ENCODE measurements at places on chromosomes 4 and X. TPM values are rescaled to one million over a fixed set of nuclear protein-coding genes. Genes with fewer than 3 reads are reported as not detected.
A peak's percentile ranks its signal among the peaks of the same experiment; 100 is the strongest.

DNA sequence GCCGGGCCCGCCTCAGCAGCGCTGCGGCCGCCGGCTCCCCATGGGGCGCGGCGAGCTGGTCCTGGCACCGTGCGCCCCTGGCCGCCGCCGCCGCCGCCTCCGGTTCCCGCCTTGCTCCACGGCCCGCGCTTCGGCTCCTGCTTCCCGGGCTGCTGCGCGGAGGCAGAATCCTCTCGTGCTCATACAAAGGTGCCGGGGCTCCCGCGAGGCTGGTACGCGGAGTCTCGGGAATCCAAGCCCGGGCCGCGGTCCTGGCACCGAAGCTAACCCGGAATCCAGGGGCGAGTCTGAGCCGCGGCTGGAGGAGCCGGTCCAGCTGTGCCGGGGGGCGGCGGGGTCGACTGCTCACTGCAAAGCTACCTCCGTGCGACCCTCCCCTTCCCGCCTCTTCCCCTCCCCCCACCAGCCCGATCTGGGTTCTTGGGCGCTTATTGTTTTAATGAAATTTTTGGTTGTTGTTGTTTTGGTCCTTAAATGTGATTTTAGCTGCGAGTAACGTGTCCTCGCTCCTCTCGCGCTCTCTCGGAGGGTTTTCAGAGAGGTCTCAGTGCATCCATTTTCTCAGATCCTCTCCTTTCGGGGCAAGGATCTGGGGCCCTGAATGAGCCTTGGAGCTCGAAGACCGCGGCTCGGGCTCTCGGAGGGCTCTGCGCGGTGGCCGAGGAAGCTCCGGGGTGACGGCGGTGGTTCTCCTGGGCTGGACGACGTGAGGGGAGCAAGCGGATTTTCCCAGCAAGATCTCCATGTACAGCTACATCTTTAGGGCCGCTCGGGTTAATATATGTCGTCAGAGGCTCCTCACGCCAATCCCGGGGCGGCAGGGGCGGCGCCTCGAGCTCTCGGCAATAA lies at the start of gene HAND2:
Gene HAND2, minus strand, starts transcription at position 753 of the 849 bp plus-strand sequence. CDS start 940 bp downstream, outside the sequence.
- no peak for DNase-seq

DNA sequence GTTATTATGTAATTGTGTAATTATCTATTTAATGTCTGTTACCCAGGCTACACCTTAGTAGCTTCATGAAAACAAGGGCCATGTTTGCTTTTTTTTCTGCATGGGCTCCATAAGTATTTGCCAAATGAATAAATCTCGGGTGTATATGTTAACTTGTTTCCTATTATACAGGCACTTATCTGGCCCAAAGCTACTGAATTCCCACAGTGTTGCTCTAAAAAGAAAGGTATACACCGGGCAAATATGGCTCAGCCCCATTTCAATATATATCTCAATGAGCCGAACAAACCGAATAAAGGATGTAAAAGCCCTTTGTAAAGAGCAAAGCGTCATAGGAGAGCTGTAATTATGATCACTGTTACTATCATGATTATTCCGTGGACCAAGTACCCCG lies 767 bp downstream of the PAQR3 start:
- no peak for DNase-seq

Gene RGN
- total RNA-seq = not detected

Gene MAMLD1
- 0.91 TPM for total RNA-seq

GRCh38 chrX:135463937-135464336 lies 42.2 kb downstream of the SMIM10L2A start:
- DNase-seq = no peak

GRCh38 chrX:120429776-120430540 lies 39.1 kb downstream of the LAMP2 start:
- DNase-seq = no peak

DNA sequence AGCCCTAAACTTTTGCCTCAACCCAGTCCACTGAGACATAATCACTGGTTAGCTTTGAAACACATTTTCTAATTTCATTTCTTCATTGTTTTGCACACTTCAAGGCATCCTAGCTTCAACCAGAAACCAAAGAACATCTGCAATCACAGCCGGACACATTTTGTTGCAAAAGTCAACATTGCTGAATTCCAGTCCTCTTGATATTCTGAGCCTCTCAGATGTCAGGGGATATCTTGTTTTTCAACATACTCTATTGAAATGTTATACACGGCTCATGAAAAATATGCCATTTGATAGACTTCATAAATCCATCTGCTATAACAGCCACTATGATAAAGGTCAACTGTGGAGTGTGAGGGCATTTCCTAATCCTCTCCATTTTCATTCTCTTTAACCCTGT lies 241.6 kb upstream of the PUDP start:
- no peak for DNase-seq

DNA sequence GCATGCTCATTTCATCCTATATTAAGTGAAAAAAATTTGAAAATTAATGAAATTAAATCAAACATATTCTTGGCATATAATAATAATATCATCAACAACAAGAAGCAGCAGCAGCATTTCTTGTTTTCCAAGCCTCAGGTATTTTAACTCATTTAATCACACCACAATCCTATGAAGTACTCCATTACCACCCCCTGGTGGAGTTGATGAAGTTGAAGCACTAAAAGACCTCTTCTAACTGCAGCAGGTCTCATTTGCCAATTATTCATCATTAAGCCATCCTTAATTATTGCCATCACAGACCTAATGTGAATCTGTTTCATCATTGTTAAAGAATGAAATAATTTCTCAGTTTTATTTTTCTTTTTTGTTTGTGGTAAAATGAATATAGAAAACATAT lies 801.4 kb upstream of the GRID2 start:
- no peak for DNase-seq

Gene COX7B2
- not detected for total RNA-seq

Gene ELOVL6
- total RNA-seq = 8.4 TPM

Gene KLHL4
- not detected for total RNA-seq

Gene DAPP1
- 37.9 TPM for total RNA-seq

GRCh38 chr4:164824581-164824980 lies 52.4 kb upstream of the APELA start:
- no peak for DNase-seq

Gene CC2D2A
- total RNA-seq = not detected

Gene ATP7A
- total RNA-seq = 7.0 TPM

- DNase-seq = peak; percentile 5
Observed at GRCh38 chr4:7324651-7325121, 110.0 kb downstream of the PSAPL1 start.

Gene GAK
- total RNA-seq = 98.9 TPM

GRCh38 chrX:115017455-115017854 lies at the start of gene IL13RA2:
Gene IL13RA2 (minus strand): TSS chrX:115017616. CDS start chrX:115017269, 347 bp downstream.
- DNase-seq = no peak

- no peak for DNase-seq
Observed at GRCh38 chr4:99876946-99877345, 17.3 kb downstream of the LAMTOR3 start.

- peak; percentile 23 for DNase-seq
Observed at GRCh38 chrX:150587585-150588503, 19.4 kb downstream of the MTM1 start.

Gene SORBS2
- total RNA-seq = not detected

GRCh38 chr4:174365018-174365587 lies 81.4 kb downstream of the CEP44 start:
- no peak for DNase-seq

GRCh38 chrX:1794586-1794985 lies 179.7 kb downstream of the ASMT start:
- DNase-seq = no peak

Gene NDST3
- not detected for total RNA-seq

Gene SPATA4
- total RNA-seq = not detected

DNA sequence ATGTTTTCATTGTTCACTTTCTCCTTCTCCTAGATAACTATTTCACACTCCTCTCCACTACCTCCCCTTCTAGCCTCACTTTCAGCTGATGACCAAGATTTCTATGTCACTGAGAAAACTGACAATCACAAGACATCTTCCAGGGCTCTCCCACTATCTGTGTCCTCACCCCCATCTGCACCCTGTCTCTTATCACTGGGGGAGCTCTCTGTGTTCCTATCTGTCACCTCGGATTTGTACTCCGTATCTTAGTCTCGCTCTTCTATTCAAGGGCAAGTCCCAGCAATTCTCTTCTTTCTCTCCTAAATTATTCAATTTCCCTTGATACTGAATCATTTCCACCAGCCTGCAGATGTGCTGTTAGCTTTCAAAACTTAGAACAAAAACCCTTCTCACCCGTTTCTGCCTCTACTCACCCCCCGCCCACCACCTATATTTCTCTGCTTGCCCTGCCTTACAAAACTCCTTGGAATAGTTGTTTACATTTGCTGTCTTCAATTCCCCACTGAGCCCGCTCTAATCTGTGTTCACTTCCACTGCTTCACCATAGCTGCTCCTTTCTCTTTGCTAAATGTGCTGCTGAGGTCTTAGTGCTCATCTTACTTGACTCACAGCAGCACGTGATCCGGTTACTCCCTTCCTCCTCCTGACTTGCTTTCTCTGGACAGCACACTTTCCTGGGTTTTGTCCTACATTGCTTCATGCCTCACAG lies 293.2 kb downstream of the UNC5C start:
- DNase-seq = no peak
